ENCODE measurements at places on chromosomes 3 and 15.
A peak's percentile ranks its signal among the peaks of the same experiment; 100 is the strongest.

DNA sequence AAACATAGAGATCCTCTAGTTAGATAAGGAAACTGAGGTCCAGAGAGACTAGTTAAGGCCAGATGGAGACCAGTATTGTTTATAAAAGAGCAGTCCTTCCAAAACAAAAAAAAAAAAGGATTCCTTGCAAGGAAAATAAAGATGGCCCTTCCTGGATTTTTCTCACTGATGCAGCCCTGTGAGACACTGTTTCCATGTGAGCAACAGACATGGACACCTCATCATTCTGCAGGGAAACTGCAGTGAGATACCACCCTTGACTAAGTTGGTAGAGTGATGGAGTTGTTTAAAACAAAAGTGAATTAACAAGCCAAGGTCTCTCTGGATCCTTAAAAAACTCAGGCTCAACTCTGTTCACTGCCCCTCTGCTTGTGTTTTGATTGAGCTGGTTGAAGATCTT is 65.6 kb upstream of the MYZAP start:
- DNase-seq = no peak

DNA sequence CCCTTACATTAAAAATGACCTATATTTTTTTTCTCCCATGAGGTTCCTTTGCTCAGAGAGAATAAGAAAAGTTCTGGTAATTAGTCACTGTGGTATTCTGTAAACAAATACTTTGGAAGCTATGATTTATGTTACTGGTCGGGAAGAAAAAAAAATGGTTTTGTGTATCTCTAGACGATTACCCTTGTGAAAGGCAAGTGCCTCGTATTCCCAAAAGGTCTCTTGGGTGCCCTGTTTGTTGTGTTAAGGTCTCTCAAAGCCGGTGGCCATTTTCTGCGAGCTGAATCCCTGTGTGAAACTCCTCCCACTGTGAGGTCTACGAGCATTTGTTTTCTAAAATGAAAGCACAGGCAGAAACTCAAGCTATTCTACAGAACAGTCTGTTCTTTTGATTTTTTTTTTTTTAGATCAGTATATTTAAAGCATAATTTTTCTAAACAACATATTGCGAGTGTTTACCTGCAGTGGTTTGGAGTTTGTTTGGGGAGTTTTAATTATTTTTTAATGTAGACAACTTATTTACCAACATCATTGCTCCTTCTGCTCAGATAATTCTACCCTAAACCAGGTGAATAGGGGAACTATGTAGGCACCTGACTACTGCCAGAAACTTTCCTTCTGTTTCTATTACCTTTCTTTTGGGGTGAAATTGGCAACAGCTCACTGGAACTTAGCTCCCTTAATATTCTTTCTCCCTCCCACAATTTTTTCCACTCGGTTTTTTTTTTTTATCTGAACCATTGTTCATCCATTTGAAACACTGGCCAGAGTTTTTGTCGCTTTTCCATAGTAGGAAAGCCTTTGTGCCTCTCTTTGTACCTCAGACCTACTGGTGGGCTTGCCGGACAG is 44.0 kb downstream of the ZBTB38 start:
- DNase-seq = no peak

- no peak for DNase-seq
Observed at GRCh38 chr3:87375231-87375682, 98.9 kb upstream of the POU1F1 start.

- DNase-seq = no peak
Observed at GRCh38 chr15:73078722-73079121, 26.5 kb downstream of the NEO1 start.

GRCh38 chr15:28984421-28985315 is 98.9 kb downstream of the APBA2 start:
- no peak for DNase-seq

DNA sequence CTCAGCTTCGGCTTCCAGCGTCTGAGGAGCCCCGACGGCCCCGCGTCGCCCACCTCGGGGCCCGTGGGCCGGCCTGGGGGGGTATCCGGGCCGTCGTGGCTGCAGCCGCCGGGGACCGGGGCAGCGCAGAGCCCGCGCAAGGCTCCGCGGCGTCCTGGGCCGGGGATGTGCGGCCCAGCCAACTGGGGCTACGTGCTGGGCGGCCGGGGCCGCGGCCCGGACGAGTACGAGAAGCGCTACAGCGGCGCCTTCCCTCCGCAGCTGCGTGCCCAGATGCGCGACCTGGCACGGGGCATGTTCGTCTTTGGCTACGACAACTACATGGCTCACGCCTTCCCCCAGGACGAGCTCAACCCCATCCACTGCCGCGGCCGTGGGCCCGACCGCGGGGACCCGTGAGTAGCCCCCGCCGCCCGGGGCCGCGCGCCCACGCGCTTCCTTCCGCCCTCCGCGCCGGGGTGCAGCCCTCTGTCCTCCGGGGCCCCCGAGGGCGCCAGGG is 462 bp downstream of the EDEM1 start:
- DNase-seq = no peak

- no peak for DNase-seq
Observed at GRCh38 chr3:128273841-128274573, 120.7 kb downstream of the EEFSEC start.

DNA sequence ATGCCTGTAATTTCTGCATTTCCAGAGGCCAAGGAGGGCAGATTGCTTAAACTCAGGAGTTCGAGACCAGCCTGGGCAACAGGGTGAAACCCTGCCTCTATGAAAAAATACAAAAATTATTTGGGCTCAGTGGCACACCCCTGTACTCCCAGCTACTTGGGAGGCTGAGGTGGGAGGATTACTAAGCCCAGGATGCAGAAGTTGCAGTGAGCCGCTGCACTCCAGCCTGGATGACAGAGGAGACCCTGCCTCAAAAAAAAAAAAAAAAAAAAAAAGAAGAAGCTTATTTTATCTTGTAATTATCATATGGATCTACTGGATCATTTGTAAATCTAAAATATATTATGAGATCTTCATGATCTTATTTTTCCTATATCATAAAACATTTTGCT is 84.1 kb downstream of the PPCDC start:
- no peak for DNase-seq

DNA sequence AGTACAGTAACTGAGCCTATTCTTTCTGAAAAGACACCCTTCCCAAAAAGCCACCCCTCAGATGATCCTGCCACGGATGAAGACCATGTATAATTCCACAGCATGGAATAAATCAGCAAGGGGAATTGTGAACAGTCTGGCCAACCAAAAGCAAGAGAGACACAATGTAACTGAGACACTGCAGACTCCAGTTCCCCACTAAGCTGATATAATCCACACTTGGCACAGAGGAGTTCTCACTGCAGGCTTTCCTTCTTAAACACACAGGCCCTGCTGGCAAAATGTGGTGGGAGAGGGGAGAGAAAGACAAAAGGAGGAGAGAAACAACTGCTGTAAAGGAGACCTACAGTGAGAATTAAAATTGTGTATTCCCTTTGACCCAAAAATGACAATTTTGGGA is 12.7 kb downstream of the GPR156 start:
- no peak for DNase-seq

GRCh38 chr3:97968376-97968775 is 3.9 kb downstream of the RIOX2 start:
- no peak for DNase-seq

DNA sequence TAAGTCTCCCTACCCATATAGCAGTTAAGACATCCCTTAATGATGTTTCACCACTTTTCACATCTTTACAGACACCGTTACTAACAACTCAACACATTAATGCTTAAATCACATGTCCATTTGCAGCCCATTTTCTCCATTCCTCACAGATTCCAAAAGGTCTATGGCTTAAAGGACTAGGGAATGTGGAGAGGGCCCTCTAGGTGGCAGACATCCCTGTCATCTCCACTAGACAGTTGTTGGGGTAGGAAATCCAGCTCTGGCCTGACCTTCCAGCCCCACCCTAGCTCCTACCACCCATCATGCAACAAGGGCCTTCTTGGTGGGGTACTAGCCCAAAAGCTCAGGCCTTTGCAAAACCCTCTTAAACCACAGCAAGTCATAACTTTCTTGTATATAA is 25.2 kb downstream of the CPEB1 start:
- DNase-seq = no peak

DNA sequence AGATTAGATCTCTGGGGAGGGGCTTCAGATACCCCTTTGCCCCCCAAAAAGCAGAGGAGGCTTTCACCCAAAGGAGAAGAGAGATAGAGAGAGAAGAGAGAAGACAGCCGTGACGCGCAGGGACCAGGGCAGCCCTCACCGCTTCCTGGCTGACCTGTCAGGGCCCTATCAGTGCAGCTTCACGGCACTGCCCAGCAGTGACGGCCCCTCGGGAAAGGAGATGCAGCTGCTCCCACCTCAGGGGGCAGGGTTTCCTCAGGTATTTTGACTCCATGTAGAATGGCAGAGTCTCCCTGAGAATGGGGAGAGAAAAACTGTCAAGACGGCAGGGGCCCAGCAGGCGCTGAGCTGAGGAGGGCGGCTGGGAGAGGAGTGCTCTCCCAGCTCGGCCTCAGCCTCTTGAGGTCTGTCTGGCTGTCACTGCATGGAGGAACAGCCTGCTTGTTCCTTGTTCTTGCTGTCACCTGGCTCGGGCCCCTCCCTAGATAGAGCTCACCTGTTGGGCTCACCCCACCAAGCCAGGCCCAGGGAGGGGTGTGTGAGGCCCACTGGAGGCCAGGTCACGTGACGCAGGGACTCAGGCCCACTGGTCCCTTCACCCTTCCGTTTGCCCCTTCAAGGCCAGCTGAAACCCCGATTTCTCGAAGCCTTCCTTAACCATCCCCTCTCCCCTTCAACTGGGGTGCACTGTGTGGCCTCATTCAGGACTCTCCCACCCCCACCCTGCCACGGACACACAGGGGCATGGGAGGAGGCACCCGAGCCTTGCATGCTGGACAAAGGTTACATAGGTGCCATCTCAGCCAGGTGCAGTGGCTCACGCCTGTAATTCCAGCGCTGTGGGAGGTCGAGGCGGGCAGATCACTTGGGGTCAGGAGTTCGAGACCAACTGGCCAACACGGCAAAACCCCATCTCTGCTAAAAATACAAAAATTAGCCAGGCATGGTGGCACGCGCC is 28.2 kb downstream of the LOXL1 start:
- no peak for DNase-seq

GRCh38 chr15:60972301-60972700 is 256.8 kb downstream of the RORA start:
- DNase-seq = no peak

DNA sequence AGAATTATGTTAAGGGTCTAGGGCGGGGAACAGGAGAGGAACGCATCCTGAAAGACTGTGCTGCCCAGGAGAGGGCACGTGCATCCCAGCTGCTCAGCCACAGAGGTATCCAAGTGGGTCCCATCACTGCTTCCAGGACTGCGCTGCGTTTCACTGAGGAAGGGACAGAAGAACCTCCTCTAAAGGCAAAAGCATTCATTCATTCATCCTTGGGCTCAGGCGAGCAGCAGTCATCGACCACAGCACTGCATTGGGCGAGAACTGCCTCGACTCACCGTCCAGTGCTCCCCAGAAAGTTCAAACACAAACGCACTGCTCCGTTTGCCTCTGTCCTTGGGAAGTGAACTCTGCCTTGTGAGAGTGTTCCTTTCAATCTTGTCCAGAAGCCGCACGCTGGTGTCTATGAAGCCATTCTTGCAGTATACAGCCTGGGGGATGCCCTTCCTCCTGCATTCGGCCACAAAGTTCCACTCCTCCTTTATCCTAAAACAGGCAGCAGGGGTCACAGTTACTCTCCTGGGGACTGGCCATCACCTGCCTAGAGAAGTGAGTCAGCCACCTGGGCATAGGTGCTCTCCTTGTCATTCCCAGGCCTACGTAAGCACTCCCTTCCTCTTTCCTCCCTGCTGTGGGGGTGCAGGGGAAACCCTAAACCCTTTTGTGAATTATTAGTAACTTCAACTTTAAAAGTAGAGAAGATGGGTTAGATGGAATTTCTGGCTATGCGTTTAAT is 21.2 kb downstream of the LRRC2 start:
- no peak for DNase-seq

- no peak for DNase-seq
Observed at GRCh38 chr3:71532639-71533395, 50.7 kb downstream of the FOXP1 start.

- DNase-seq = no peak
Observed at GRCh38 chr3:61562721-61563312, 1.4 kb downstream of the PTPRG start.

- DNase-seq = no peak
Observed at GRCh38 chr15:29056839-29057450, 171.2 kb downstream of the APBA2 start.

- DNase-seq = peak; percentile 27
Observed at GRCh38 chr15:64809649-64810496, 15.6 kb downstream of the PIF1 start.

DNA sequence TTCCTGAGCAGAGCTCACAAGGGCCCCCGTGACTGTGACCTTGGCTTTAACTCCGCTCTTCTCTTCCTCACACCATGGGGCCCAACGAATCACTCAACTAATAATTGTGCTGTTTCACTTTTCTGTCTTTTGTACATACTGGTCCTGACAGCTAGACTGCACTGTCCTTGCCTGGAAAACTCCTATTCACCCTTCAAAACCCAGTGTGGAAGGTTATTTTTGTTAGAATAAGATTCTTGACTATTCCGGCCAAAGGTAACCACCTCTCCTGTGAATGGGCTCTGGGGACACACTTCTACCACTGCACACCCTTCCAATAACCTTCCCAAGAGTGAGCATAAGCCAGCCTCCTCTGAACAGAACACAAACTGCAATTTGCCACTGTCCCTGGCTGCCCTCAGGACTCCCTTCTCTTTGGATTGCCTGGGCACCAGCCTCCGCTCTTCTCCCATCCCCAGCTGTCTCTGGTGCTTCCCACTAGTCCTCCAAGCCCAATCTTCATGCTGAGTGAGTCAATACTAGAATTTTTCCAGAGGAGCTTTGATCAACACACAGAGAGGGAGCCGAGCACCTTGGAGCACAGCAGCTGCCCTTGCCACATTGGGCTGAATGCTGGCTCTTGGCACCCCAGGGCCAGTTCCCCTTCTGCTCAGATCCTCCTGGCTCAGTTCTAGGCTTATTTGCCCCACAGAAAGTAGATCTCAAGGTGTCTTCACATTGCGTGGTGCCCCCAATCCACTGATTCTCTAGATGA is 2.1 kb downstream of the SCN5A start:
- DNase-seq = no peak

DNA sequence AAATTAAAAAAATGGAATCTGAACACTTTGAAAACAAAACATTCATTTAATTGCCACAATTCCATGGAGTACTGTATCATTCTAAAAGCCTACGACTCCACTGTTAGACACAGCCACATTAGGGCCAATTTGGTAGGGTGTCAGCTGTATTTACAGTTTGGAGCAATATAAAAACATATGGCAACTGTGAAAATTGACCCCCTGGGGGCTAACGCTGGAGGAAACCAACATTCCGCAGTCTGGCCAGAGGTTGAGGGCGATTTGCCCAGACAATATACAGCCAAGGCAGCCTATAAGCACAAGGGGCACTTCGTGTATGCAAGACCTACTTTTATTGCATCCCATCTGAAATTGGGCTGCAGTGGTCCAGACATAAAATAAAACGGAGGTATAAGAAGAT is 476.5 kb upstream of the WNT5A start:
- no peak for DNase-seq

DNA sequence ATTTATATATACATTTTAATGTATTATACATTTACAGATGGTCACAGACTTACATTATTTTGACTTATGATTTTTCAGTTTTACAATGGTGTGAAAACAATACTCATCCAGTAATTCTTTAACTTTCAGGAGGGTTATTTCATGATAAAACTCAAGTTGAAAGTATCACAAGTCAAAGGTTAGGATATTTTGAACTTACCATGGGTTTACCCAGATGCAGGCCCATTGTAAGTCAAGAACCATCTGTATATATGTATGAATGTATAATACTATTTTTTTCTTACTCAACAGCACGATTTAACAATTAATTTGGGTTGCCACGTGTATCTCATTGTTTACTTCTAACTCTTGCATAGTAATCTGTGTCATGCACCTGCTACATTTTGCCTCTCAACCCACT is 1002.0 kb downstream of the OTOL1 start:
- no peak for DNase-seq

All from stimulated activated CD4-positive, alpha-beta T cell treated with anti-CD3 and anti-CD28 coated beads, Interleukin-1b, Interleukin-23, amount 100 ng/mL, for 1 hour (primary cell).